ENCODE measurements at places on chromosomes 1 and 21. TPM values are rescaled to one million over a fixed set of nuclear protein-coding genes. Genes with fewer than 3 reads are reported as not detected.

UBXN10 gene
- 0.73 TPM for total RNA-seq

C21orf58 gene
- 26.4 TPM for total RNA-seq

- no peak for DNase-seq
Measured at GRCh38 chr1:95503278-95504030, 269.4 kb downstream of the RWDD3 start.

- DNase-seq = peak; percentile 20
Measured at GRCh38 chr21:15063081-15063813, 1.6 kb downstream of the NRIP1 start.

- no peak for DNase-seq
Measured at GRCh38 chr1:20615946-20616846, 17.1 kb upstream of the PINK1 start.

DNA sequence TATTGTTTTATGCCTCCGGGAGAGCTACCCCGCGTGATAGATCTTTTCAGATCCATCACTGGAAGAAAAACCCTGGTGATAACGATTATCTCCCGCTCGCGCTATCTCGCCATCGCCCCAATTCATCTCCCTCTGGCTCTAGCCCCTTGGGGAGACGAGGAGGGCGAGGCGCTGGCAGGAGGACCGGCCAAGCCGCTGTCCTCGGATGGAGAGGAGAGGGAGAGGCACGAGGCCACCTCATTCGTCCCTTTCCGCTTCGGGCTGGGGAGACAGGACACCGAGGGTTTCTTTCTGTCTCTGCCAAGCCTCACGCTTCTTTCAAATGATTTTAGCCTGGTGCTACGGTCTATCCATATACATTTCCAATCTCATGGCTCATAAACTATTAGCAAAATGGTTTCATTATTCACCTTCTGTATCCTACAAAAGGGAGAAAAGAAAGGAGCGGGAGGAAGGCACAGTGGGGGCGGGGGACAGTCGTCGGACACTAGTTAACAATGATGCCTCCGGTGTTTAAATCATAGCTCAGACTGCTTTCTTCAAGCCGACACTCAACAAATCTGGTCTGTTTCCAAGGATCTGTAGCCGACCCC lies 415.0 kb upstream of the ESRRG start:
- DNase-seq = peak; percentile 57

DNA sequence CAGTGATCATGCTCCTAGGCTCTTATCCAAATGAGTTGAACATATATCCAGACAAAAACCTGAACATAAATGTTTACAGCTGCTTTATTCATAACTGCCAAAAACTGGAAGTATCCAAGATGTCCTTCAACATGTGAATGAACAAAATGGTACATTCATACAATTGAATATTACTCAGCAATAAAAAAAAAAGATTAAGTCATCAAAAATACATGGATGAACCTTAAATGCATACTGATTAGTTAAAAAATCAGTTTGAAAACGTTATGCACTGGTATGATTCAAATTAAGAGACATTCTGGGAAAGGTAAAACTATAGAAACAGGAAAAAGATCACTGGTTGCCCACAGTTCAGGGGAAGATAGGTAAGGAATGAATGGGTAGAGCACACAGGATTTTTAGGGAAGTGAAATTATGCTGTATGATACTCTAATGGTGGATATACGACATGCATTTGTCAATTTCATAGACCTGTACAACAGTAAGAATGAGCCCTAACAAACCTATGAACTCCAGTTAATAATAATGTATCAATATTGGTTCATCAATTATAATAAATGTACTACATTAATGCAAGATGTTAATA lies 3.1 kb downstream of the LRRC40 start:
- no peak for DNase-seq

DNA sequence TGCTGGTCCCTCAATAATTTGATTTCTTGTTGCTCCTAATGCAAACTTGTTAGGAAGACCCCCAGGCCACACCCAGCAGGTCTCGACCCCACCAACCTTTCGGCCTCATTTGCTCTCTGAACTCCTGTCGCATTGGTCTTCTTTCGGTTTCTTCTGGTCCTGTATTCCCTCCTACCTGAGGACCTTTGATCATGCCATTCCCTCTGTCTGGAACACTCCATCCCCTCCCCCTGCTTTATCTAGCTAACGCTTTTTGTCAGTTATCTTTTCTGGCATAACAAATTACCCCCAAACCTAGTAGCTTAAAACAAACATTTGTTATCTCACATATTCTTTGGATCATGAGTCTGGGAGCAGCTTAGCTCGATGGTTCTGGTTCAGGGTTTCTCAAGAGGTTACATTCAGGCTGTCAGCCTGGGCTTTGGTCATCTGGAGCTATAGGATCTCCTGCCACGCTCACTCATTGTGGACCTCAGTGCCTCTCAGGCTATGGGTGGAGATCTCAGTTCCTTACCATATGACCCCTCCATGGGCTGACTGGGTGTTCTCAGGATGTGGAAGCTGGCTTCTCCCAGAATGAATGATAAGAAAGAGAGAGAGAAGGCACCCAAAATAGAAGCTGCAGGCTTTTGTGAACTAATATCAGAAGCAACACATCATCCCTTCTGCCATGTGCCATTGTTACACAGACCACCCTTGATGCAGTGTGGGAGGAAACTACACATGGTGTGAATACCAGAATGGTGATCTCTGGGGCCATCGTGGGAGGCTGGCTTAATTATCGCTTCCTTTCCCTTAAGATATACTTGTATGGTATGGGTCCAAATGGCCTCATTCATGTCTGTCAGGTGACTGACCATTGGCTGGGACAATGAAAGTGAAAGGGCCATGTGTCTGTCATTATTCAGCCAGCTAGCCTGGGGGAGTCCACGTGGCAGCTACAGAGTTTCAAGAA lies 29.1 kb upstream of the BCAR3 start:
- DNase-seq = no peak

DNA sequence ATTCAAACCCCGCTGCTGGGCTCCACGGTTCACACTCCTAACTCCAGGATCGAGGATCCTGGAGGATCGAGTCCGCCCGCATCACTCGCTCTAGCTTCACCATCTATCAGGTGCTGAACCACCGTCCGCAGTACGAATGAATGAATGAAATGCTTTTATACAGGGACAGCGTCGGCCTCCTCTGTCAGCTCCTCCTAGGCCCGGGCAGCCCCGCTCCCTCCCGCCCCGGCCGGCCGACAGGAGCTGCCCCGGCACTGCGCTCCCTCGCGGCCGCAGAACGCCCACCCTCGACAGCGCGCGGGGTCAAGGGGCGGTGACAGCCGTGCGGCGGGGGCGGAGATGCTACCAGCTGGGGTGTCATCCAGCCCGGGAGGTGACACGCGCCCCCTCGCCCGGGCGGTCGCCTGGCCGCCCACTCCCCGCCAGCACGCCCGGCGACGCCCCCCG lies 520 bp downstream of the ZBTB17 start:
- peak; percentile 94 for DNase-seq

GRCh38 chr1:27521861-27522431 lies 32.0 kb upstream of the WASF2 start:
- DNase-seq = no peak
